ENCODE measurements at places on chromosomes 5 and 9.

- no peak for DNase-seq
These were observed 12.4 kb upstream of the CXXC5 start for GRCh38 chr5:139635606-139636206.

- no peak for DNase-seq
These were observed 243.6 kb downstream of the AUH start for GRCh38 chr9:91117959-91118703.

GRCh38 chr5:136058039-136058971 lies 29.5 kb downstream of the TGFBI start:
- no peak for DNase-seq

- no peak for DNase-seq
These were observed 37.7 kb upstream of the CKMT2 start for GRCh38 chr5:81195335-81195929.

GRCh38 chr5:103433211-103433610 lies 129.4 kb downstream of the NUDT12 start:
- no peak for DNase-seq

DNA sequence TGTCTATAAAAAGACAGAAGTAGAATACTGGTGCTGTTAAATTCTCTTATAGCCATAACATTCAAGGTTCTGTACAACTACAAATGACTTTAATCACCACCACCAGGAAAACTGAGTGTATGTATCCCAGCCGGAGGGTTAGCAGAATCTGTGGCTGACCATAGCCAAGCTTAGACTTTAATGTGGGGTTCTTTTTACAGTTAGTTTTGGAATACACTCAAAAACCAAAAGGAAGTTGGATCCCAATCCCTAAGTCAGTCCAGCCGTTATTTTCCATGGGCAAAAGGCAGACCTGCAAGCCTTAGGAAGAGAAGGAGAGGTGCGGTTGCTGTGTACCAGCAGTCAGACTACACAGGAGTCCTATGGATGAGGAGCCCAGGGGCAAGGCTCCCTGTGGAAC lies 179.8 kb downstream of the ENC1 start:
- no peak for DNase-seq

DNA sequence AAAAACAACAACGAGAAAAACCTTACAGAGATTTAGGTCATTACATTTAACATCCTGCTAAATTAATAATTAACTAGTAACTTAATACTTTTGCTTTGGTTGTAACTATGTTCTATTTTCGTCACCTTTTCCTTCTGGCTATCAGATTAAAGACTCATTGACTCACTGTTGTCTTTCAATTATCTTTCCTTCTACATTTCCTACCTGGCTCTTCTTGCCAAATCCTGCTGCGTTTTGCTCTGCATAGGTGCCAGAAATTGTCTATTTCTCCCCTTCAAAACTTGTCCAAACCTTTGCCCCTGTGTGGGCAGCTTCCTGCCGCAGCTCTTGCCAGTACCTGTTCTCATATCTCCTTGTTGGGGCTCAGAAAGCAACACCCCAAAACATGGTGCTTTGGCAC lies 235.5 kb upstream of the ZNF608 start:
- no peak for DNase-seq

GRCh38 chr9:75612754-75613153 lies 277.7 kb upstream of the PCSK5 start:
- no peak for DNase-seq

- no peak for DNase-seq
These were observed 9.6 kb downstream of the KIAA1958 start for GRCh38 chr9:112496074-112496722.

DNA sequence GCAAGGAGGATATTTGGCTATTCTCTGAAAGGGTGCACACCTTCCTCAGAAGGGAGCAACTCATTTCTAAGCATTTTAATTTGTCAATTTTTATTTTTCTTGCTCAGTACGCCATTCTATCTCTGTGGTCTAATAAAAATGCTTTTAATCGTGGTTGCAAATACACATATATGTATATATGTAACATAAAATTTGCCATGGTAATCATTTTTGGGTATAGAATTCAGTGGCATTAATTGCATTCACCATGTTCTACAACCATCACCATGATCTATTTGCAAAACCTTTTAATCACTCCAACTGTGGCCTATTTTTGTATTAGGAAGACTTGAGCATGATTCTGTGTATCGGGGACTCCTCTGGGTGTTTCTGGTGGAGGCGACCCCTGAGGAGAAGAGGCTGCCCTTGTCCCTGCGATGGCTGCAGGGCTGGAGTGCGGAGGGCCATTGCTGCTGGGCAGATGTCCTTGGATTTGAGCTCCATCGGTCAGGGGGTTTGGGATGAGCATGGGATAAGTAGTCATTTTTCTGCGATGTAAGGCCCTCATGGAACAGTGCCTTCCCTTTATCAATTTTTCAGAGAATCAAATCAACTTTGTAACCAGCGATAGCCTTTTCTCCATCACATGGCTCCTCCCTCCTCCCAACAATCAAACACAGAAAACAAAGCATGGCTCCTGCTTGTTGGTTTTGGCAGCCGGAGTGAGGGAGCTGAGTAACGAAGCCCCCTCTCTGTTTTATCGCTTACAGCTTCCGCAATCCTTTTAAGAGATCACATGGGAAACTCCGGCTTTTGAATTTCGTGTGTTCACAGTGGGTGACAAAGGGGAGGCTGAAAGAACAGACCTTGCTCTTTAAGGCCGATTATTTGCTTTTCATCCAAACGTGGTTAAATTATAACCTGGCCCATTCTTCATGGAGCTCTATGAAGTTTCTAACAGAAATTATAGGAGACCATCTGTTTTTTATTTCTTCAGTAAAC lies 187.3 kb downstream of the TENT4A start:
- no peak for DNase-seq

GRCh38 chr9:72996114-72996513 lies 43.3 kb upstream of the ALDH1A1 start:
- DNase-seq: no peak

DNA sequence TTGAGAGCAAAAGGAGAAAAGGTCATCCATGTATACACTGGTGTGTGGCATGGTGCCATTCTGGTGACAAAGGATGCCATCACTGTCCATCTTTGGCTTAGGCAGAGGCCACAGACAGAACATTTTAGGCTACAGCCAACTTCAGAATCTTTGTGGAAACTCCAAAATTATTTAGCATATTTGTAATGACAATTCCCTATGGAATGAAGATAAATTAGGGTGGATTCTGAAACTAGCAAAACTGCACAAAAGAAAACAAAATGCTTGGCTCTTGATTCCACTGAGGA lies 92.5 kb downstream of the FBXW11 start:
- DNase-seq: no peak

DNA sequence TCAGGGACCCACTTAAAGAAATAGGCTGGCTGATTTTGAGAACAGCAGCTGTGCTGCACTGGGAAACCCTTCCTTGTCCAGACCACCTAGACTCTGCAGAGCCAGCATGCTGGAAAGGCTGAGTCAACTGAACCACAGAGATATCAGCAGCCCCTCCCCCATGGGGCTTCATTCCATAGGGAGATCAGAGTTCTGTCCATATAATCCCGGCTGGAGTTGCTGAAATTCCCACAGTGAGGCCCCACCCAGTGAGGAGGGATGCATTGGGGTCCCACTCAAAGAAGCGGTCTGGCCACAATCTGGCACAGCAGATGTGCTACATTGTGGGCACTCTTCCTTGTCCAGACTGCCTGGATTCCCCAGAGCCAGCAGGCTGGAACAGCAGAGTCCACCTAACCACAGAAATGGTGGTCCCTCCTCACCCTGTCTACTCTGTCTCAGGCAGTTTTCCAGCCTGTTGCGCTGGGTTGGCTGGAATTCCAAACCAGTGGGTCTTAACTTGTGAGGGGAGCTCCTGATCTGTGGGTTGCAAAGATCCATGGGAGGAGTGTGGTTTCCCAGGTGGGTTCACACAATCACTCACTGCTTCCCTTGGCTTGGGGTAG lies 127.1 kb downstream of the RNF180 start:
- DNase-seq: no peak

Measured in activated CD4-positive, alpha-beta T cell treated with anti-CD3 and anti-CD28 coated beads, Interleukin-2, amount 50 U/mL, for 24 hours (primary cell).